ENCODE measurements at places on chromosomes 5 and 9. TPM values are rescaled to one million over a fixed set of nuclear protein-coding genes. Genes with fewer than 3 reads are reported as not detected.

Gene NAIP
- total RNA-seq = 7.3 TPM

DNA sequence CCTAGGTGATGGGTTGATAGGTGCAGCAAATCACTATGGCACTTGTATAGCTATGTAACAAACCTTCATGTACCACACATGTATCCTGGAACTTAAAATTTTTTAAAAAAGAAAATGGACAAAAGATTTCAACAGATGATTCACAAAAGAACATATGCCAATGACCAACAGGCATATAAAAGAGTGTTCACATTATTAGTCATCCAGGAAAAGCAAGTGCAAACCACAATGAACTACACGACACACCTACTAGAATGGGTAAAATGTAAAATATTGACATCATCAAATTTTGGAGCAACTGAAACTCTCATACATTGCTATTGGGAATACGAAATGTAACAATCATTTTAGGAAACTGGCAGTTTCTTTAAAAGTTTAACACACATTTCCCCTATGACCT lies 109.9 kb downstream of the YIPF5 start:
- no peaks in the 10 kb centered on the region for H3K36me3 ChIP-seq
- no peak overlapping the region for H3K27ac ChIP-seq
- H3K27me3 ChIP-seq = no peaks in the 10 kb centered on the region

Gene CEL
- 0.39 TPM for total RNA-seq

GRCh38 chr5:144370273-144370672 lies 199.6 kb downstream of the KCTD16 start:
- H3K27me3 ChIP-seq = no peaks in the 10 kb centered on the region
- H3K4me3 ChIP-seq = no peak overlapping the region
- no peak for DNase-seq
- no peak overlapping the region for H3K27ac ChIP-seq
- no peaks in the 10 kb centered on the region for H3K4me1 ChIP-seq
- no peaks in the 10 kb centered on the region for H3K36me3 ChIP-seq

- DNase-seq = no peak
- H3K4me3 ChIP-seq = no peak overlapping the region
- H3K36me3 ChIP-seq = no peaks in the 10 kb centered on the region
- no peak overlapping the region for H3K27ac ChIP-seq
Observed at GRCh38 chr9:26801772-26802171, 90.8 kb downstream of the CAAP1 start.

- H3K4me1 ChIP-seq = no peaks in the 10 kb centered on the region
- no peak for DNase-seq
- H3K27ac ChIP-seq = no peak overlapping the region
Observed at GRCh38 chr9:25954209-25954608, 276.0 kb upstream of the TUSC1 start.

Gene SPINK13
- not detected for total RNA-seq

DNA sequence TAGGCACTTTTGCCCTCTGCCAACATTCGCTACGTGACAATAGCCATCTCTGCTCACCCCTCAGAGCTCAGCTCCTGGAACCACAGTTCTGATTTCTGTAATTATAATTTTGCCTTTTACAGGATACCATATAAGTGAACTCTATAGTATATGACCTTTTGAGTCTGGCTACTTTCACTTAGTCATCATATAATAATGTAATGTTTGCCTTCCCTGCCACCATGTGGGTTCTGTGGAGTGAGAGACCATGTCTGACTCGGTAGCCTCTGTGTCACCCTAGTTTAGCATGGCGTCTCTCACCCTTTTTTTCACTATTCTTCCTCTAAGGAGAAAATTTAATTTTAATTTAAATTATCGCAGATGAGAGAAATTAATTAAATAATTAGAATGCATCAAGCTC lies 28.9 kb upstream of the ZBTB43 start:
- no peak for DNase-seq
- H3K4me3 ChIP-seq = no peak overlapping the region
- no peaks in the 10 kb centered on the region for H3K36me3 ChIP-seq
- peaks cover 10% of the 10 kb centered on the region for H3K27me3 ChIP-seq

DNA sequence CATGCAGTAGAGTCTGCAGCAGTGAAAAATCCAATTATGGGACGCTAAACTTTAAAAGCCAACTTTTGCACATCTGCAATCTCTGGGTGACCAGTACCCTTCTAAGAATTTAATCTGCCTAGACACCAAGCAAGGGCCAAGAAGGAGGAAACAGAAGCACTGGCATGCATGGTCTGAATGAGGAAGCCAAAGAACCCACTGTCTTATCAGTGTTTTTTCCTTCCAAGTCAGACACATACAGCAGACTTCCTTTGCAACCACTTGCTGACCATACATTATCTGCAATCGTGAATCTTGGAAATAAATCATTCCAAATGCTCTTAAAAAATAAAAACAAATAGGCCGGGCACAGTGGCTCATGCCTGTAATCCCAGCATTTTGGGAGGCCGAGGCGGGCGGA lies 65.9 kb downstream of the DEPDC1B start:
- no peak overlapping the region for H3K27ac ChIP-seq
- no peak overlapping the region for H3K4me3 ChIP-seq
- no peak for DNase-seq
- no peaks in the 10 kb centered on the region for H3K4me1 ChIP-seq
- no peaks in the 10 kb centered on the region for H3K27me3 ChIP-seq
- H3K36me3 ChIP-seq = no peaks in the 10 kb centered on the region

Gene DBH
- 1.8 TPM for total RNA-seq

GRCh38 chr5:134430001-134430569 lies 18.4 kb upstream of the CDKN2AIPNL start:
- H3K27ac ChIP-seq = no peak overlapping the region
- DNase-seq = no peak
- H3K4me3 ChIP-seq = no peak overlapping the region
- H3K27me3 ChIP-seq = peaks cover 4% of the 10 kb centered on the region
- no peaks in the 10 kb centered on the region for H3K36me3 ChIP-seq

Gene CDH9
- not detected for total RNA-seq

DNA sequence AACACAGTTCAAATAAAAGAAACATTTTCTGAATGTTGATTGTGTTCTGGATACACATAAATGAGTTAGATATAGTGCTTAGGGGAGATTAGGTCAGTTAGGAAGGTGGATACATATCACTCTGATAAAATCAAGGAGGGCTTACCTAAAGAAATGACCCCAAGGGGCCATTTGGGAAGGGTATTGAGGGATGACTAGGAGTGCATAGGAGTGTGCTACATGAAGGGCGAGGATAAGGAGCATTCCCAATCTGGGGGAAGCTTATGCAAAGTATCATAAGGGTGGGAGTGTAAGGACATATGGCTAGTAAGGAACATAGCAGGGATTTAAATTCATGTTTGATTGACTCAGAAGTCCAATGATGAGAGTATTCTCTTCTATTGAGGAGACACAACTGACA lies 183.6 kb downstream of the NSG2 start:
- H3K4me1 ChIP-seq = no peaks in the 10 kb centered on the region
- H3K27ac ChIP-seq = no peak overlapping the region
- no peaks in the 10 kb centered on the region for H3K27me3 ChIP-seq
- H3K36me3 ChIP-seq = no peaks in the 10 kb centered on the region
- no peak overlapping the region for H3K4me3 ChIP-seq

DNA sequence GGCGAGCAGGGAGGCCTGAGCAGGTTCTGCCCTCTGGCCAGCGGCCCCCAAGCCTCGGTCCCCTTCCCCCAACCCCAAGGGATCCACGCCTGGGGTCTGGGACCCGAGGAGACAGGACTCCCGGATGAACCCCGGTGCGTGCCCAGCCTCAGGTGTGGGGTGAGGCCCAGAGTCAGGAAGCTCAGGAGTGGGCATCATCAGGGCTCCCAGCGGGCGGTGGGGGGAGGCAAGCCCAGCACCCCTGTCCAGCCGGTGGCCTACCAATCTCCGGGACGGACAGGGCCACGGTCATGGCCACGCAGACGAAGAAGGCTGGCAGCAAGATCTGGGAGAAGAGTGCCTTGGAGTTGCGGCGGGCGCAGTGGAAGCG lies 14.5 kb downstream of the ABCA2 start:
- DNase-seq = no peak
- no peak overlapping the region for H3K27ac ChIP-seq
- H3K27me3 ChIP-seq = no peaks in the 10 kb centered on the region
- H3K4me1 ChIP-seq = no peaks in the 10 kb centered on the region

Gene TRPM3
- not detected for total RNA-seq

- H3K36me3 ChIP-seq = no peaks in the 10 kb centered on the region
- no peaks in the 10 kb centered on the region for H3K4me1 ChIP-seq
- H3K27ac ChIP-seq = no peak overlapping the region
- H3K4me3 ChIP-seq = no peak overlapping the region
Observed at GRCh38 chr5:148509893-148510292, 126.1 kb downstream of the FBXO38 start.

Gene NOTCH1
- 34.2 TPM for total RNA-seq

- no peak overlapping the region for H3K27ac ChIP-seq
- DNase-seq = no peak
- H3K4me3 ChIP-seq = no peak overlapping the region
Observed at GRCh38 chr9:18990494-18990893, 42.5 kb downstream of the SAXO1 start.

Gene PDLIM4
- not detected for total RNA-seq

DNA sequence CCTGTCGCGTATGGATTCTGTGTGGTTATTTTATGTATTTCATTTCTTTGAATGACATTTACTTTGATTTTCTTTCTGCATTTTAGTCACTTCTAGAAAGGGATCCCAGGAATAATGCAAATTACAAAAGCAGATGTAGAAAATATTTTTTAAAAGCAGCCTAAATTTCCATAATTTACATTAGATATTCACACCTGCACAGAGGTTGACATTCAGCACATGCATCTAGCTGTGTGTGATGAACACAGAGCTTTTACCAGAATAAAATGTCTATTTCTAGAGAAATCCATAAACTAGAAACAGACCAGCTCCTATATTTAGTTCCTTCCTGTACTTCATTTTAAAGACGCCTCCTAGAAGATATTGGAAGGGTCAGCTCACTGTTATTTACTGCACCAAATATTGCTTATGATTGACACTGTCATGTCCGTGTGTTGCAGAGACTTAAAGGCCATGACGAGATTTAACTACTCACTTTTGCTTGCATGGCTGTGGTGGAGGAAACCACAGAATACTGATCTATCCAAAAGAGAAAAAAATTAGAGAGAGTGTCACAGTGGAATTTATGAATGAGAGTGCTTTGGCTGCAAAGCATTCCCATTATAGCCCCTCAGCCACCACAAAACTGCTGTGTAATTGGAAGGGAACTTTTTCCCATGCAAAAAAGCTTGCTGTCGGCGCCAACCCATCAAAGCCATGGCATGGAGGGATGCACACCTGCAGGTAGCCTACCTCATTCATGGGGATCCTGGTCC lies 58.1 kb downstream of the EBF1 start:
- H3K4me3 ChIP-seq = no peak overlapping the region
- no peaks in the 10 kb centered on the region for H3K36me3 ChIP-seq
- DNase-seq = no peak
- peaks cover 3% of the 10 kb centered on the region for H3K27me3 ChIP-seq
- no peaks in the 10 kb centered on the region for H3K4me1 ChIP-seq

GRCh38 chr5:372556-372995 lies 51.1 kb downstream of the AHRR start:
- peak; percentile 31 for DNase-seq
- H3K4me1 ChIP-seq = peaks cover 28% of the 10 kb centered on the region
- peaks cover 11% of the 10 kb centered on the region for H3K27me3 ChIP-seq
- H3K27ac ChIP-seq = no peak overlapping the region
- H3K36me3 ChIP-seq = no peaks in the 10 kb centered on the region
- no peak overlapping the region for H3K4me3 ChIP-seq

- H3K36me3 ChIP-seq = peaks cover 3% of the 10 kb centered on the region
- no peak overlapping the region for H3K4me3 ChIP-seq
Observed at GRCh38 chr5:154214371-154215106, 24.0 kb downstream of the GALNT10 start.

Gene ENHO
- total RNA-seq = not detected

- no peak overlapping the region for H3K4me3 ChIP-seq
- no peaks in the 10 kb centered on the region for H3K27me3 ChIP-seq
- H3K27ac ChIP-seq = no peak overlapping the region
- no peaks in the 10 kb centered on the region for H3K4me1 ChIP-seq
Observed at GRCh38 chr5:91123901-91124300, 259.2 kb downstream of the ARRDC3 start.

DNA sequence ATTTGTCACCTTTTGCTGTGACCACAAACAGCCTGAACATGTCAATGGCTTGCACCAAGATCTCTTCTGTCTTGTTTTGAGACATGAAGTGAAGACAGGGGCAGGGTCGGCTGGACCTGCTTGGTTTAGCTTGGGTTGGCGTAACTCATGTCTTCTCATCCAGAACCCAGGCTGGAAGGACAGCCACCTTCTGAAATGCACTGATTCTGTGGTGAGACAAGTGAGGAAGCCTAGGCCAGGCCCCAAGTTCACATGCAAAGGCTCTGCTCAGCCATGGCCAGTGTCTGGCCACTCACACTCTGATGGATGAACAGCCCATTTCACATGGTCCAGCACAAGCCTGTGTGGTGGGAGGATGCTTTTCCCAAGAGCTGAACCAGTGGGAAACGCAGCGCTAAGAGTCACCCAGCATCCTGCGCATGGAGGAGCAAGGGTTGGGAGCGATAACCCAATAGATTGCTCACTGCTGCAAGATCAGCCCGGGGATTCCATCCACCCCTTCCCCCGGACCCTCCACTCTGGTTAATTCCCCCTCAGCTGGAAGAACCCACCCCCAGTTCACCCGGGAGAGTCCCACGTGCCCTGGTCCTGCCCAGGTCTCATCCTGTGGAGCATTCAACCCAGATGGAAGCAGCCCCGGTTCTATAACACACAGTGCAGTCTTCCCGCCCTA lies 16.2 kb upstream of the MED10 start:
- DNase-seq = no peak
- H3K36me3 ChIP-seq = no peaks in the 10 kb centered on the region
- H3K27me3 ChIP-seq = peaks cover 9% of the 10 kb centered on the region
- H3K4me3 ChIP-seq = no peak overlapping the region
- no peak overlapping the region for H3K27ac ChIP-seq

Gene IL3
- not detected for total RNA-seq

GRCh38 chr9:86434039-86434726 lies 80.0 kb upstream of the TUT7 start:
- no peaks in the 10 kb centered on the region for H3K4me1 ChIP-seq
- no peak for DNase-seq
- H3K27me3 ChIP-seq = peaks cover 2% of the 10 kb centered on the region

DNA sequence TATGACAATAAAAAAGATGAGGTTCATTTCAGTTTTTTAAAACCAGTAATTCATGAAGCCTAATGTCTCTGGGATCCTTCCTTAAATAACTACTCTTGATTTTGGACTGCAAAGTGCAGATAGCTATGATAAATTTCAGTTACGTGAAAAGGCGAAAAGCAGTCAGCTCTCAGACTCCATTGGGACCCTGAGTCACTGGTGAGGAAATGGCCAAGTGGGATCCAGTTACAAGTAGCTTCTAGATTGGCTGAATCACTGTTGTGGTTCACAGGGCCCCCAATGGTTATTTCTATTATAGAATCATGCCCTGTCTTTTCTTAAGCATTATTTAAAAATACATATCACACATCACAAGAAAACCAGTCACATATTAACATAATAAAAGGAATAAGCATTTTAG lies 31.1 kb upstream of the PPP3R2 start:
- no peaks in the 10 kb centered on the region for H3K36me3 ChIP-seq
- no peak for DNase-seq
- no peak overlapping the region for H3K27ac ChIP-seq
- H3K27me3 ChIP-seq = no peaks in the 10 kb centered on the region

Measured in CD4-positive, alpha-beta T cell (primary cell).